Bronchial smooth muscle cell (primary cell): ENCODE measurements at places on chromosomes 16 and 17. TPM values are rescaled to one million over a fixed set of nuclear protein-coding genes. Genes with fewer than 3 reads are reported as not detected.

SCNN1B gene
- not detected in 2 replicates for total RNA-seq

CD300C gene
- total RNA-seq, result not detected in 2 replicates

DECR2 gene
- 3.7 and 11.8 TPM in 2 replicates for total RNA-seq

ZNF785 gene
- total RNA-seq, result 6.8 and 7.1 TPM in 2 replicates

ELMO3 gene
- 0.26 and 0.32 TPM in 2 replicates for total RNA-seq

TBX6 gene
- 0.16 and 0.26 TPM in 2 replicates for total RNA-seq

MT3 gene
- not detected in 2 replicates for total RNA-seq

TBC1D3H gene
- total RNA-seq, result not detected in 2 replicates

KRT39 gene
- total RNA-seq, result 0.16 and 0.17 TPM in 2 replicates

STX1B gene
- 1.0 and 3.5 TPM in 2 replicates for total RNA-seq

CBX2 gene
- 0.32 and 1.2 TPM in 2 replicates for total RNA-seq

MMP15 gene
- 1.2 and 1.3 TPM in 2 replicates for total RNA-seq

UNC45B gene
- total RNA-seq, result under 0.01 TPM in 1 of 2 replicates, not detected in the other

TOP2A gene
- total RNA-seq, result 1.7 and 14.8 TPM in 2 replicates

ST6GALNAC2 gene
- total RNA-seq, result 1.0 and 1.4 TPM in 2 replicates

MYO1C gene
- 115 and 135 TPM in 2 replicates for total RNA-seq

FAM20A gene
- total RNA-seq, result 10.9 and 11.2 TPM in 2 replicates

KRTAP4-6 gene
- not detected in 2 replicates for total RNA-seq

LDHD gene
- total RNA-seq, result 0.43 and 2.5 TPM in 2 replicates

GRAP gene
- total RNA-seq, result under 0.01 and 0.34 TPM in 2 replicates

TEX2 gene
- 11.8 and 20.6 TPM in 2 replicates for total RNA-seq

HBQ1 gene
- total RNA-seq, result not detected in 2 replicates

AATK gene
- total RNA-seq, result 0.32 TPM in 1 of 2 replicates, not detected in the other

UNC13D gene
- 1.6 and 2.5 TPM in 2 replicates for total RNA-seq

ATXN2L gene
- 28.1 and 32.5 TPM in 2 replicates for total RNA-seq
